ENCODE measurements at places on chromosomes 3 and 15.
A peak's percentile ranks its signal among the peaks of the same experiment; 100 is the strongest.

GRCh38 chr3:33855884-33856546, 57.6 kb downstream of the PDCD6IP start:
- no peak for DNase-seq

DNA sequence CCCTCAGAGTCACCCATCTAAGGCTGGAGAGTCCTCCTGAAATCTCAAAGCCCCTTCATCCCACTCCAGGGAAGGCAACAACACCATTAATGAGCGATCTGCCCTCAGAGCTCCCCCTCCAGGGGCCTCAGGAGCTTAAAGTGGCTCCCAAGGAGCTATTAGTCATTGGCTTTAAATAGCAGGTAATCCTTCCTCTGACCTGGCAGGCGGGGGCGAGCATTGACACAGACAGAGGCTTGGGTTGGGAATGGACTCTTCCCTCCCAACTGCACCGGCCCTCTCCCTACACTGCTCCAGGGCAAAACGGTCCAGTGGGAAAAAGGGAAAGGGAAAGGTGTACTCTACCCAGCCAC, 1.4 kb downstream of the MFGE8 start:
- no peak for DNase-seq

DNA sequence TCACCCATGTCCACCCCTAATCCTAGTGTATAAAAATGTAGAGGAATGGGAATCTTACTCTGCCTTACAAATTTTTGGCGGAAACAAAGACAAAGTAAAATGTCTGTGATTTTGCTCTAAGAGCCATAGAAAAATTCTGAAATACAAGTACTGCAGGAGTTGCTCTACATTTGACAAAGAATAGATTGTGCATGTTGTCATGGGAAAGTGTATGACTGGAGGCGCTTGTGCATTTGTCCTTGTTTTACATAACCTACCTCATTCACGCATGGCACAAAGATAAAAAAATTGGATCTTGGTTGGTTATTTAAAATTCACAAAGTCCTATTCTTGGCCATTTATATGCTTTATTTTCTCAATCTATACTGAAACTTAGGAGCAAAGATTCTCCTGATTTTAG, 2.0 kb upstream of the TUSC7 start:
- no peak for DNase-seq

GRCh38 chr3:25782636-25782937, 656 bp downstream of the NGLY1 start:
- DNase-seq = no peak

- DNase-seq = no peak
Observed at GRCh38 chr15:60842694-60843093, 363.8 kb upstream of the ICE2 start.

DNA sequence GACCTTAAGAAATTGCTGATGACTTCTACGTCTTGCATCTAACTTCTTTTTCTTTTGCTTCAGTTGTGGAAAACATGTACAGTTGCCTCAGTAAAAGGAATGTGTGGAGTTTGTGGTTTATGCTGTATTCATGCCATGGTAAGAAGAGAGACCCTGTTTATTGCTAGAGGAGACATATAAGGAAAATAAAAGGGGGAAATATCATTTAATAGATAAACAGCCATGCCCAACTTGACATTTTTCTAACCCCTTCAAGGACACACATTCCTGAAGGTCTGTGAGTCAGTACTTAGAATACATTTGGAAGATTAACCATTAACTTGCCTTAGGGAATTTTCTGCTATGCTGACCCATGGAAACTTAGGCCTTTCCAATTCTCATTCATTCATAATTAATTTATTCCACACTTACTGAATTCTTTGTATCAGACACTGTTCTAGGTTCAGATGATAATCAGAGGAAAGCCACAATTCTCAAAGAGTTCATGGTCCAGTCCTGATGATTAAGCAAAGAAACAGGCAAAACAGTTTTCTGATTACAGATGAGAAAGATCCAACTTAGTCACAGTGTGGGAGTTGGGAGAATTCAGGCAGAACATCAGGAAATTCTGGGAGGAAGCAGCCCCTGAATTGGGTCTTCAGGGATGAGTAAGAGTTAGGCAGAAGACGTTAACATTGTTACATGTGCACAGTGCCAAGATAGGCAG, 329.8 kb upstream of the RASGRP1 start:
- DNase-seq = no peak

GRCh38 chr15:32781781-32782180, 64.0 kb downstream of the GREM1 start:
- DNase-seq = no peak

DNA sequence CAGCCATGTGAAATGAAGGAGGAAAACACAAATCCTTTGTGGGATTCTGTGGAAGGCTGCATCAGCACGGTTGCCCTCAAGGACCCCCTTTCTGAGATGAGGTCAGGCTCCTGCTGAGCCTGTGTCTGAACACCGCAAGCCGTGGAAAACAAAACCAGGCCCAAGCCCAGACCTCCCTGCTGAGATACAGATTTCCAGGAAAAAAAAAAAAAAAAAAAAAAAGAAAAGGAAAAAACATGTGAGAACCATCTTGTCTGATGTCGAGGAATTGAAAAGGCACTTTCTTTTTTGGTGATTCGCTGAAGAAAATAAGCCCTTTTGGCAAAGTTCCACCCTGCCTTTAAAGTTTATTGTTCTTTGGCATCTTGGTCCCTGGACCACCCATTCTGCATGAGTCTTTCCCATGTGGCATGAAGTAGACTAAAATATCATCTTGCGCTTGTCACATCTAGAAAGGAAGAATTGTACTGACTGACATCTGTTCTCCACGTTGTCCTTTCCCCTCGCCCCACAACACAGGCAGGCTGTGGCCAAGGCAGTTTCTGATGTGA, 117.6 kb downstream of the CHST2 start:
- DNase-seq = no peak

GRCh38 chr15:68559345-68560310, 19.2 kb upstream of the CORO2B start:
- DNase-seq = peak; percentile 13

DNA sequence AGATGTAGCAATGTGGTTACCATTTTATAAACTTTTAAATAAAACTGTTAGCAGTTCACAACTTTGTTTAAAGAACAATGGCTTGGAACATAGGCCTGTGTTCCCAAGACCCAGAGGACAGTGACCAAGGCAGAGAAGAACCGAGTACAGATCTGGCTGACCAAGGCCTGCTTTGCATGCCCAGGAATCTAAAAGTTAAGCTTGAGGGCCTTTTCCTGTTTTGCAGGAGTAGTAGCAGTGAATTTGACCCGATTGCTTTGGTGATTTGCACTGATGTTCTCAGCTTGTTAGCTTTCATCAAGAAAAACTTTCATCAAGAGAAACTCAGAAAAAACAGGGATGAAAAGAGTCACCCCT, 9.9 kb downstream of the FILIP1L start:
- no peak for DNase-seq

- no peak for DNase-seq
Observed at GRCh38 chr3:134035836-134036235, 6.1 kb upstream of the SLCO2A1 start.

GRCh38 chr3:36418296-36418695, 38.0 kb downstream of the STAC start:
- DNase-seq = no peak

DNA sequence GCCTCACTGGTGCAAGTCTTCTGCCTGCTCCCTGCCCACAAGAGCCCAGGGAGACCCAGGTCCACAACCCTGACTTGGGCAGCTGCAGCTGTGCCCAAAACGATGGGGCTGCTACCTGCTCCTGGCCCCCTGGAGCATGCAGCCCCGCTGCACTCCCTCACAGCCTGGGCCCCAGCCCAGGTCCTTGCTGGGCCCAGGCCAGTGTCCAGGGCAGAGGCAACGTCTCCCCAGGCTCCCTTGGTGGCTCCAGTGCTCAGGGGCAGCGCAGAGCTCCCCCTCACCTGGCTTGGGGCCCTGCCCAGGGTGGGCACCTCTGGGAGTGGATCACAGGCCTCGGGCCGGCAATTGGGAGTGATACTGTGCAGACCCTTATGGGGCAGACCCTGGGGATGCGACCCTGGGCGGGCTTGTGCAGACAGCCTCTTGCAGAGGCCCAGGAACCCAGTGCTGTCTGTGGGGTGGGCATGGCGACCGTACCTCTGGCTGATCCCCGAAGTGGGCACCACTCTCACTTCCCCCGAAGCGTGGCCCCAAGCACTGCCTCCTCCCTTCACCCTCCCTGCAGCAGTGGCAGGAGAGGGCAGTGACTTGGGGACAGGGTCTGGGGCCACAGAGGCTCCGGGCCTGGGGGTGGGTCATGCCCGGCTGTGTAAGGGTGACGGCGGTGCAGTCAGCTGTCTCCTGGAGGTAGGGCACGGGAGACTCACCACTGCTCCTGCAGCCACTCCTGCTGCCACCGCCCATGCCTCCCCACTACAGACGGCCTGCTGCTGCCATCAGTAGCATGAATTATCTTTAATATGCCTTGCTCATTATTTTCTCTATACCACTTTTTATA, 255.9 kb downstream of the DOCK3 start:
- no peak for DNase-seq

GRCh38 chr15:101201411-101202174, 50.3 kb downstream of the CHSY1 start:
- no peak for DNase-seq

DNA sequence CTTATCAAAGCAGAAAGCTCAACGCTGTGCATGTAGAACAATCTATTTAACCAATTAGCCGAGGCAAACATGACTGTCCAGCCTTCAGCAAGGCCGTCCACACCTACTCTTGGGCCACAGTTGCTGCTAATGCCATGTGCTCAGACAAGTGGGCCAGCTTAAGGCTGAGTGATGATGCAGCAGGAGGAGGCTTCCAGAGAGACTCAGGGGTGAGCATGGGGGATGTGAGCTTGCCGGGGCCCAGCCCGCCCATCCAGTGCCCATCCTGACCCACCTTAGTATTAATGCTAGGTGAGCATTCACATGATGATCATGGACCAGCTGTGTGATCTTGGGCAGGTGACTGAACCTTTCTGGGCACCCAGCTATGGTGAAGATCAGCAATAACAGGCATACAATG, 150.1 kb downstream of the TPRA1 start:
- DNase-seq = no peak

DNA sequence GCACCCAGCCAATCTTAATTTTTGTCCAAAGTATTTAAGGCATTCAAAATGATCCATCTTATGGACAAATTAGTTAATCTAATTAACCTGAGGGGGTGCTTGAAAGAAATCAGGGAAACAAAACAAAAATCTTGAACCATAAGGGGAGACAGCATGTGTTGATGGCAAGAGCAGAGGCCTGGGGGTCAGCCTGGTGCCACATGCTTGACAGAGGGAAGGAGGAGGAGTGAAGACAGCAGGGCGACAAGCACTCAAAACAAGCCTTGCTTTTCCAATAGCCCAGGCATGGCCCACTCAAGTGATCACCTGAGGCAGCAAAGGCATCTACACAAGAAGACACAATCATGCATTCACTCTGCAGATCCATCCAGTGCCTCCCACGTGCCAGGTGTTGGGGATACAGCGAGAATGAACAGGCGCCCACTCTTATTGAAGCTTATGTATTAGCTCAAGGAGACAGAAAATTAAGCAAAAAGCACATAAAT, 25.0 kb upstream of the MGLL start:
- DNase-seq = no peak

GRCh38 chr3:156181509-156181908, 61.1 kb downstream of the KCNAB1 start:
- no peak for DNase-seq

DNA sequence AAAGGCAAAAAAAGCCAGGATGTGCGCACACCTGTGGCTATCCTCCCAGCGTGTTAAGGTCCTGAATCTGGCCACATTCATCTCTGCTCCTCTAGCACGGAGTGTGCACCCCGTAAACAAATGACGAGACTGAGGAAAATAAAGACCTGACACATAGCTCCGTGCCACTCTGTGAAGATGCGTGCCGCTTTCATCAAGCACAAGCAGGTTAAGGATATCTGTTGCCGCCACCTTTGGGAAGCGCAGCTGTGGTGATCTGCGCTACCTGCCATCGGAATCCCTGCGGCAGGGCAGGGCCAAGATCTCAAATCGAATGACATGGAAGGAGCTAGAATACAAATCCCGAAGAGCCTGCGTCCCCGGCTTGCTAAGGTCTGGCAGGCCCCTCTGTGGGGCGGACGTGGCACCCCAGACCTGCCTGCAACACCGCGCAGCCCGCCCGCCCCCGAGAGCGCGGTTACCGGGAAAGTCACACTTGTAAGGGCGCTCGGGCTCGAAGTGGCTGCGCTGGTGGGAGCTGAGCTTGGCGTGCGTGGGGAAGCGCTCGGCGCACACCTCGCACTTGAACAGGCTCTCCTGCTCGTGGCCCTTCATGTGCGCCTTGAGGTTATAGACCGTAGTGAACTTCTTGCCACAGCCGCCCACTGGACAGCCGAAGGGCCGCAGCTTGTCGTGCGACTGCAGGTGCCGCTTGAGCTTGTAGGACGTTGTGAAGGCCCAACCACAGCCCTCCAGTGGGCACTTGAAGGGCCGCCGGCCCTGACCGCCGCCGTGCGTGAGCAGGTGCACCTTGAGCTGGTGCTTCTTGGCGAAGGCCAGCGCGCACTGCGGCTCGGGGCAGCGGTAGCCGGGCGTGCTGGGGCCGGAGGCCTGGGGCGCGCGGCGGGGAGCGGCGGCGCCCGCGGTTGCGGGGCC, 936 bp downstream of the ZXDC start:
- DNase-seq = no peak

DNA sequence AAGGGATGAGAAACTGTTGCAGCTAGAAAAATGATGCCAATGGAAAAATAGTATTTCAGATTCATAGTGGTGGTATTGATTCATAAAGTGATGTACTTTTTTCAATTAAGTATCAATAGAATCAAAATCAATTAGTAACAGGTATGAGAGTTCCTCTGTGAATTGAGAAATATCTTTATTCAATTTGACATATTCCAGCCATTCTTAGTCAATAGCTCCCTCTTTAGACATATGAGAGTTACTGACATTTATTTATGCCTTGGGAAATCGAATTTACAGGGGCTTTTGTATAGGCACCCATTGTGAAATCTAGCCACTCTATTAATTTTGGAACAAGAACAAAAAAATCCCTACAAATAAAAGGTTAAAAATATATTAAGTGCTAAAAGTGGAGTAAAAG, 386.9 kb upstream of the CNTN3 start:
- no peak for DNase-seq

DNA sequence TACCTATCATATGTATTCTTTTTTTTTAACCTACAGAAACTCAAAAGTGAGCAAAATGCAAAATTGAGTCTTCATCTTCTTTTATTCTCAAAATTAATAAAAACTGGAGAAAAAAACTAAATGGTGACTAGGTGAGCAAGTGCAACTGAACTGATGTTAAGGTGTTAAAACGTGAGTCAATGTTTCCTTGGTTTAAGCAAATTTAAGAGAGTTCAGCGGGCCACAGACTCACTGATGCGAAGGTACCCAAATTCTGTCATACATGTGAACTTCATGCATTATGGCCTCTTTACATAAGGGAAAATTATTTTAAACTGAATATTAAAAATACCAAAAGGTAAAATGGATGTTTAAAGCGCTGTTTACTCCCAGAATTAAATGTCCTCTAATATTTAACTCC, 206.6 kb downstream of the FOXP1 start:
- DNase-seq = no peak

- peak; percentile 48 for DNase-seq
Observed at GRCh38 chr3:123028233-123028828, 768 bp upstream of the SEMA5B start.

GRCh38 chr3:167839460-167840134, 104.1 kb downstream of the SERPINI1 start:
- DNase-seq = no peak

GRCh38 chr3:146308682-146309081, 57.8 kb upstream of the PLSCR4 start:
- DNase-seq = no peak

Data from NCI-H1930 (cell line).